ENCODE measurements at places on chromosomes 5 and 9.

DNA sequence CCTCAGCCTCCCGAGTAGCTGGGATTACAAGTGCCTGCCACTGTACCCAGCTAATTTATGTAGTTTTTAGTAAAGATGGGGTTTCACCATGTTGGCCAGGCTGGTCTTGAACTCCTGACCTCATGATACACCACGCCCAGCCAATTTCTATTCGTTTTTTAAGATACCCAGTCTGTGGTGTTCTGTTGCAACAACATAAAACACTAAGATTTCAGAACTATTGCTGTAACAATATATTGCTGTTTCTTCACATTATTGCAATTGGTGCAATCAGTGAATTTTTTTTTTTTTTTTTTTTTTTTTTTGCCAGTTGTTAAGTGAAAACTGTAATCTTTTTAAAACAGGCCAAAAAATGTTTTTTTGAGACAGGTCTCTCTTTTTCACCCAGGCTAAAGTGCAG, 9.9 kb downstream of the SRP19 start:
- no peak for DNase-seq

DNA sequence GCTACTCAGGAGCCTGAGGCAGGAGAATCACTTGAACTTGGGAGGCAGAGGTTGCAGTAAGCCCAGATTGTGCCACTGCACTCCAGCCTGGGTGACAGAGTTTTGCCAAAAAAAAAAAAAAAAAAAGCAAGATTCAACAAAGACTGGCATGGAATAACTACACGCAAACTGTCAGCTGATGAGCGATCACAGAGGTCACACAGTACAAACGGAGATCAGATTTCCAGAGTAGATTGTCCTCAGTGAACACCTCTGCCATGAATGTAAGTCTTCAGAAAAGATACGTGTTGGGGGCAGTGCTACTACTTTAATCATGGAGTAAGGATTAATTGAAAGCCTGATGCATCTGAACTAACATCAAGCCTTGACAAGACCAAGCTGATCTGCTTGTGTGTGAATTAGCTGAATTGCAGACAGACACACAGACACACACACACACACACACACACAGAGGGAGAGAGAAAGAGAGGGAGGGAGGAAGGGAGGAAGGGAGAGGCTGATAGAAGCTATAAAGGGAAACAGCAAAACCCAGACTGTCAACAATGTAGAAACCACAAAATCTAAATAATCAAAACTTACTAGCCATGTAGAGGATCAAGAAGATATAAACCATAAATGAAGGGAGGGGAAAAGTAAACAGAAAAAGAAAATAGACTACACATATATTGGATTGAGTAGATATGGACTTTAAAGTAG, 222.9 kb upstream of the ZNF462 start:
- no peak for DNase-seq

- no peak for DNase-seq
Observed at GRCh38 chr9:127990554-127990953, 9.8 kb upstream of the EEIG1 start.

DNA sequence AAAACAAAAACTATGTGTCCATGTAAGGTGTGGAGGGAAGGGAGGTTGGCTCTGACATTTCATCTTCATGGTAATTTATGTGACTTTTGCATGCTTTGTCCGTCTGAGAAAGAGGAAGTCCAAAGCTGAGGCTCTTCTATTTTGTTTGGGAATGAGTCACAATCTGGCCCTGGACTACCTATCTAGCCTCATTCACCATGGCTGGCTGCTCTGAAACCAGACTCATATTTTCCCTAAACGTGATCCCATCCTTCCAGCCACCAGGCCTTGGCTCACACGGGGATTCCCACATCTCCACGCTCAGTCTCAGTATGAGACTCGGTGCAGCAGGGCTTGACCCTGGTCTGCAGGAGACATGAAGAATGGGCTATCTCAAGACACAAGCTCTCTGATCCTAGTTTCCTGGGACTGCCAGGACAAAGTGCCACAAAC, 672.8 kb downstream of the ACTL7B start:
- DNase-seq, result no peak

- DNase-seq, result no peak
Observed at GRCh38 chr5:126562823-126563222, 32.2 kb downstream of the ALDH7A1 start.

DNA sequence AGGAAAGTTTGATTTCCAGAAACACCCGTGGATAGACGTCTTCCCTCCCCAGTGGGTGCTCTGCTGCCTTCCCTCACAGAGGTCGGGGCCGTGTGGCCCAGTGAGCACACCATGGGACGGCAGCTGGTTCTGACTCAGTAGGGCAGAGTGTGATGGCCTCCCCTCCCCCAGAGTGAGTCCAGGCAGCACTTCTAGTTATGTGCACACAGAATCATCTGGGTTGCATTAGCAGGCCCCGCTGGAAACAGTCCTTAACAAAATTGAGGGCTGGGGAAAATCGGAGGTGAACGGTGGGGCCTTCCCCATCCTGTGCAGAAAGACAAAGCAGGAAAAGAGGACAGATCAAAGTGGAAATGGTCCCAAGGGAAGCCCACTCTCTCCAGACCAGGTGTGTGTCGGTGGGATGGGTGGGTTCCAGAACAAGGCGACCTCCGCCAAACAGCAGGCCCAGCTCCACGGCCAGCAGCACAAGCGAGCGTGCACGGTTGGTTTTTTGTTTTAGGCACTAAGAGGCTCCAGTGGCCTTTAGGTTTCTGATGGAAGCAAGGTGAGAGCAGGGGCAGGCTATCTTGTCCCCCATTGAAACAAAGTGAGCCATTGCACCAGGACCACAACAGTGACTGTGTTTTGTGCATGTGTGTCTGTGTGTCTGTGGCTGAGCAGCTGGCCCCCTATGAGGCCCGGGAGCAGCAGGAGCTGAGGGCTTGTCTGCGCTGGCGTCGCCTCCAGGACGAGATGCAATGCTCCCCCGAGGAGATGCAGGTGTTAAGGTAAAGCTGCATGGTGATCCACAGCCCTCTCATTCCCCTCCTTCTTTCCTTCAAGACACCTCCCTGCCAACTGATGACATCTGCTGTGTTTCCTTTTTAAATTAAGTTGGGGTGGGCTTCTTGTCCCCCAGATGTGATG, 201.5 kb downstream of the AOPEP start:
- DNase-seq, result no peak
